ENCODE measurements at places on chromosomes 7 and 10. TPM values are rescaled to one million over a fixed set of nuclear protein-coding genes. Genes with fewer than 3 reads are reported as not detected.
A peak's percentile ranks its signal among the peaks of the same experiment; 100 is the strongest.

- DNase-seq = no peak
Observed at GRCh38 chr10:132434405-132435005, 37.5 kb downstream of the PWWP2B start.

DNA sequence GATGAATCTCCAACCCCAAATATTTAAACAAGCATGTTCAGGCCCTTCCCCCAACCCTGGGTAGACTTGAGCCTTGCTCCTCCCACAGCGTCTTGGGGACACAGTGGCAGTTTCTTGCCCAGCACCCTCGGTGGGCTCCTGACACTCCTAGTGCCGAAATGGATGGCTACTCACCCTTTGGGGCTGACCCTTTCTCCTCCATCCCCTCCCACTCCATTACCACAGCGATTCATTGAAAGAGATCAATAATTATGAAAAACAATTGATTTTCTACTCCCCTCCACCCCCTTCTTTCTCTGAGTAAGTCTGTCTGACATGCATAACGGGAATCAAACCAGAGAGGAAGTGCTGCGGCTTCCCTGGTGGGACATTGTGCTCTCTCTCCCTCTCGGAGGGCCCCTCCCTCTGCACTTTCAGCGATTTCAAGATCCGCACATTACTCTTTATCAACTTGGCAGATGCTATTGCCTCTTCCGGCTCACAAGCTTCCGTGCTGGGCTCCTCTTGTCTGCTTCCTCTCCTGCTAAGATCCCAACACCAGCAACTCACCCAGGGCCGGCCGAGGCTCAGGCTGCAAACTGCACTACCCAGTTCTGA, 79.0 kb upstream of the PLXNA4 start:
- no peak for DNase-seq

GRCh38 chr7:45183711-45184210, 26.2 kb downstream of the RAMP3 start:
- DNase-seq = peak; percentile 64

DNA sequence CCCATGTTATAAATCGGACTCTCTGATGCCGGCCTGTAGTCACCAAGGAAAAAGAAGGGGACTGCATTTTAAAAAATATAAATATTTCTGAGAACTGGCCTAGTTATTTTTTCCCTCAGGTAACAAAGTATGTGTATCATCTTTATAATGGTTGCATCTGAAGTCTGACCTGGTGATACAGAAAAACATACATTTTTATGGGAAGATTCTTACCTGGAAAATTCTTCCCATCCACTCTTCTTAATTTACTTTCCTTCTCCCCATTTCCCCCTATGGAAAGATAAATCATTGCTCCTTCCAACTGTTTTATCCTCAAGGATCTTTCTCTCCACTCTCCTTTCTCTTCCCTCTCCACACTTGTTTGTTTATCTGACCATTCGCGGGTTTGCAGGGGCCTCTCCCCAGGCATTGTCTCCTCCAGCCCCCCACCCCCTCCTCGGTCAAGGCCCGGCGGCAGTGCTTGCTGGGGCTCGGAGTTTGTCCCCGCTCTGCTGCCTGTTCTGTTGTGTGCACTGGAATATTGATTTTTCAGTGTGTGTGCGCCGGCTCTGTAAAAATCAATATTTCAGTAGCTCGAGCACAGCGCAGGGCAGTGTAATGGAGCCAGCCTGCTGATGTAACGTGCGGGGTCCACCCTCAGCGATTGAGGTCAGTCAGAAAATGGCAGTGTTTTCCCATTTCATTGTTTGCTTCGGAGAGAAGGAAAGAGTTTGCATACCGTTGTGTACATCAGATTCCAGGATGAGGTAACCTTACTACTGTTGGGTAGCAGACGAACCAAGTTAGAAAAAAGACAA, 199.5 kb upstream of the NFE2L3 start:
- DNase-seq = no peak

DNA sequence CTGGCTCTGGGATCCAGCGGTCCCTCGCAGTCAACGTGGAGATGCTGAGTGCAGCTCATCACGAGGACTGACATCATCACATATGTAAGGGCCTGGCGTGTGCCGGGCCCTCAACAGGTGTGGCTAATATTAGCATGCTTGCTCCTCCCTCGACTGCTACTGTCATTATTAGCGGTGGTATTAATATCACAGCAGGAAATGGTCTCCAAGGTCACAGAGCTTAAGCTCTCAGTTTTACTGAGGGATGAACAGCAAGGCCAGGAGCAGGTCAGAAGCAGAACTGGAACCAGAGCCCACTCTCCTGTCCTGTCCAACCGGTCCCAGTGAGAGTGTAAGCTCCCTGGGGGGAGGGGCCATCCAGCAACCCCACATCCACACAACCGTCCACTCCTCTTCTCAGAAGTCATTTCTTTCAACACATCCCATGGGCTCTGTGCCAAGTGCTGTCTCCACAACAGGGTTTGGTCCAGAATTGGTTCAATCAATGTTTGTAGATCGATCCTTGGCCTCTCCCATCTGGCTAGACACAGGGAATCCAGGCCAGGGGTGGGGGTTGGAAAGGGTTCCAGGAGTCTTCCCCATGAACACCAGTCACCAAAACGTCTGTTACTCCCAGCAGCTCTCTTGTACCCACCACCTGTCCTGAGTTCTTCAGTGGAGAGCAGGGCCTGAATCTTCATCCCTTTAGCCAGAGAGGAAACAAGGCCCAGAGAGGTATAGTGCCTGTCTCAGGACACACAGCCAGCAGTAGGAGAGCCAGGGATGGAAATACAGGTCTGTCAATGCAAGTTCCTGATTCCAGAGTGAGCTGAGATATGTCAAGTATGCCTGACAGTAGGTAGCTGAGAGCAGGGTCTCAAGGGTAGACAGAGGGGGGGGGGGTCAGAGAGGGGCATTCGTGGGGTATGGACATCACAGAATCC, 45.3 kb upstream of the ZMIZ1 start:
- peak; percentile 88 for DNase-seq

- DNase-seq = no peak
Observed at GRCh38 chr7:37289781-37290180, 158.9 kb downstream of the ELMO1 start.

GRCh38 chr10:38032886-38033285, 22.4 kb downstream of the ZNF33A start:
- no peak for DNase-seq

DNA sequence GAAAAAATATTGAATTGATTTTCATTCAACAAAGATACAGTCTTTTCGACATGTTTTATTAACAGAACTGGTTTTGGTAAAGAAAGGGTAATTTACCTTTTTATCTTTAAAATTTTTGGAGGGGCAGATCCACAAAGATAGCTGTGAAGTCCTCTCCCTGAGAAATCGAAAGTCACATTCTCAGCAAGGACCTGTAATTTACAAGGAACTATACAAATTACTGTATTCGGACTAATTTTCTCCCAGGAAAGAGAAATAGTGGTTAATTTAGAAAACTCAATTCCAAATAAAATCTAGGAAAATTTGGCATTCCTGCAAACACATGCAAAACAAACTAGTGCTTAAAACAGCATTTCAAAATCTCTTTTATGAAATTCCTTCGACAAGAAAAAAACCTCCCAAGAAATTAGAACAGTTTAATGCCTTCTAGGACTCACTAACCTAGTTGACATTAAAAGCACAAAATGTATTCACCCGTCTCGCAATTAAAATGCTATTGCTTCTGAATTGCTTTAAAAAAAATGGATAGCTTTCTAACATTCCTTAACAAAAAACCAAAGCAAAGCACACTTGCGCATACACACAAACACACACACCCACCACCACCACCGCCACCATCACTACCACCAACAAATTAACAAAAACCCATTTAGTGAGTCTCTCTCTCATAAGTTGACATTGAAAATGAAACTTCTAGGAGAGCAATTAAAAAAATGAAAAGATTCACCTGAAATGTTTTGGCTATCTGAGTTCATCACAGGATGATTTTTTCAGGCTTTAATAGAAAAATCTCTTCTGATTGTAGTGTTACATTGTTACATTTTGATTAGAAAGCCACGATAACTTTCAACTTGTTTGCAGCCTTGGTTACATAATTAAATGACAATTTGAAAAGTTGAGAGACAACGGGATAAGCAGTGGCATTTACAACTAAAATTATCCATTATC, 4.0 kb upstream of the NKX2-3 start:
- DNase-seq = no peak

- no peak for DNase-seq
Observed at GRCh38 chr10:75592151-75592787, 160.8 kb downstream of the LRMDA start.

DNA sequence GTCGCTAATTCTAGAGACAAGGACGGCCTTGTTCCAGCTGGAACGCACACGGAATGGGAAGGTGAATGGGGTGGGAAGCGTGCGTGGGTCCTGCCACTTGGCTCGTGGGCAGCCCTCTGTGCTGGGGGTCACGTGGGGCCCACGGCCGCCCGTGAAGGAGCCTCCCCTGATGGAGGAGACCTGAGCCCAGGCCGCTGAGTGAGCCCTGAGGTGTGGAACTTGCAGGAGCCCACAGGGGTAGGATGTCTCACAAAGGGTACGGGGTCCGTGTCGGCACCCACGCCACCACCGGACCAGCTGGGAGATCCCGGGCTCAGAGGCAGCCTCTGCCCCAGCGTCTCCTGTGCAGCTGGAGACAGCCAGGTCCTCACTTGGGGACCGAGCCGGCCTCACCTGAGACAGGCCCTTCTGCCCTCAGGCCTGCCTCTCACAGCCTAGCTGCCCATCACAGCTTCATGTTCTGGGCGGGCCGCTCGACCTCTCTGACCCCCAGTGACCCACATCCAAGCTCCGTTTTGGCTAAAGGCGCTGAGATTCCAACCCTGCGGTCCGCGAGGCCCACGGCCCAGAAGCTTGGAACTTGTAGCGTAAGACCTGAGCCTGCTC, 84.8 kb downstream of the FOXL3 start:
- DNase-seq = peak; percentile 84

- DNase-seq = no peak
Observed at GRCh38 chr10:126806498-126806897, 98.7 kb upstream of the DOCK1 start.

GRCh38 chr7:41292487-41292886, 410.4 kb downstream of the INHBA start:
- no peak for DNase-seq

DNA sequence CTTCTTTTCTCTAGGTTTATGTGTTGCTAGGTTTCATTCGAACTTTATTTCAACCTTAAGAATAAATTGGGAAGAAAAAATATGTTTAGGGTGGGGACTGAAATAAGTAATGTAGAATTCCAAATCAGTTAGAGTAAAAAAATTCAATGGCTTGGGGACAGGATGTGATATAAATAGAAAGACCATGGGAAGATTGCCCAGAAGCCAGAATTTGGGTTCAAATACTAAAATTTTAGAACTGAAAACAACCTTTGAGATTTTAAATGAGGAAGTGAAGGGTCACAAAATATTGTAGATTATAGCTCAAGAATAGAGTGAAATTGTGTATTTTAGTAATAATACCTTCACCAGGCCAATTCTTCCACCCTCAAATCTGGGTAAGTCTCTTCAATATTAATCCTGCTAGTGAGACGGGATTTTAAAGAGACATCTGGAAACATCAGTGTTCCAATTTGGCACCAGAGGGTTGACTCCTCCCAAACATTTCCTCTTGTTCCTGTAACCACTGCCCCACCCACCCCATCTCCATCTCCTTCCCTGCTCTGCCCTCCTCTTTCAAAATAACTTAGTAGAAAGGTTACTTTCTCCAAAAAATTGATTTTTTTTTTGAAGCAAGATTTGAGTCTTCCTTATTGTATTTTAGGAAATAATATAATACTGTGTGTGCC, 51.3 kb upstream of the FAM3C start:
- no peak for DNase-seq

DNA sequence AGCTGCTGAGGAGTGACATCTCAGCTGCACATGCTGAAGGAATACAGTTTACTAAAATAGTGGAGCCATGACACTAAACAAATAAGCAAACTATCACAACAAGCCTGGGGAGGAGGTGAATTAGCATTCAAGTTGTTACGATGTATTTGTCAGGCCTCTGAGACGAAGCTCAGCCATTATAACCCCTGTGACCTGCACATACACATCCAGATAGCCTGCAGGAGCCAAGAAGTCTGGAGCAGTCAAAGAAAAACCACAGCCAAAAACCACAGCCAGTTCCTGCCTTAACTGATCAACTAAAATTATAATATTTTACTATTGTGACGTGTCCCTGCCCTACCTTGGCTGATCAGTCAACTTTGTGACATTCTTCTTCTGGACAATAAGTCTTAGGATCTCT, 68.6 kb downstream of the NSUN6 start:
- DNase-seq = no peak

GRCh38 chr10:93459466-93459865, 22.7 kb downstream of the MYOF start:
- no peak for DNase-seq

DNA sequence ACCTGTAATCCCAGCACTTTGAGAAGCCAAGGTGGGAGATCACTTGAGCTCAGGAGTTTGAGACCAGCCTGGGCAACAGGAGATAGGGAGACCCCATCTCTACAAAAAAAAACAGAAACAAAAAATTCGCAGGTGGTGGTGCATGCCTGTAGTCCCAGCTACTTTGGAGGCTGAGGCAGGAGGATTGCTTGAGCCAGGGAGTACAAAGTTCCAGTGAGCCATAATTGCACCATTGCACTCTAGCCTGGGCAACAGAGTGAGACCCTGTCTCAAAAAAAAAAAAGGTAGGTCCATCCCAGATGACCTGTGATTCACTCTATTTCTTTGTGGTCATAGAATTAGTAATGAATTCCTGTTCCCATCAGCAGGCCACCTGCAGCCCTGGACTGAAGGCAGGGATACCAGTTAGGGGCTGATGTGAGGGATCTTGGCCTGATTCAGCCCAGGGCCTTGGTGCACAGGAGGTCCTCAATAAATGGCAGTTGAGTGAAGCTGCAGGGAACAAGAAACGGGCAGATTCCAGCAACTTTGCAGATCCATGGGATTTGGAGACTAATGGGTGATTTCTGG, at the start of gene MYH16:
MYH16 (plus strand) TSS at position 364 of the 570 bp plus-strand sequence.
- no peak for DNase-seq

DNA sequence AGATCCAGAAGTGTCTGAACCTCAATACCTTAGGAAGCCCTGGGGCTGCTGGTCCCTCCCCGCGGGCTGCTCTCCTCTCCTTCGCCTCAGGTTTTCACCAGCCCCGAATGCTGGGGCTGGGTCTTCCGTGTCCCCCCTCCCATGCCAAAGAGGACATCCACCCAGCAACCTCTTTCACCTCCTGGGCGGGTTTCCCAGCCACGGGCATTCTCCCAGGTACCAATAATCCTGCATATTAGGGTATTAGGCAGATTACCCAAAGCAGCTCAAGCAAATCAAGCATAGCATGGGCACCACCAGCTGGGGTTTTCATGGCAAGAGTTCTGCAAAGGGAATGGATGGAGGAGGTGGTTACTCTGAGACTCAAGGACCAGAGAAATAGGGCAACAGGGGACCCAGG, 224.4 kb downstream of the KCNMA1 start:
- DNase-seq = no peak

MEST gene
- total RNA-seq = 963 TPM

HOXA6 gene
- 3.1 TPM for total RNA-seq

CALML3 gene
- not detected for total RNA-seq

BMPR1A gene
- total RNA-seq = 43.5 TPM

ANKRD2 gene
- not detected for total RNA-seq

UPK3B gene
- total RNA-seq = 1.9 TPM

EPHA1 gene
- total RNA-seq = 0.22 TPM

GNG11 gene
- total RNA-seq = 33.2 TPM

All from mesenteric fat pad (tissue), 1 donor.